Upper lobe of left lung (tissue), 6 donors: ENCODE measurements at places on chromosomes 5 and 9. TPM values are rescaled to one million over a fixed set of nuclear protein-coding genes. Genes with fewer than 3 reads are reported as not detected.

DNA sequence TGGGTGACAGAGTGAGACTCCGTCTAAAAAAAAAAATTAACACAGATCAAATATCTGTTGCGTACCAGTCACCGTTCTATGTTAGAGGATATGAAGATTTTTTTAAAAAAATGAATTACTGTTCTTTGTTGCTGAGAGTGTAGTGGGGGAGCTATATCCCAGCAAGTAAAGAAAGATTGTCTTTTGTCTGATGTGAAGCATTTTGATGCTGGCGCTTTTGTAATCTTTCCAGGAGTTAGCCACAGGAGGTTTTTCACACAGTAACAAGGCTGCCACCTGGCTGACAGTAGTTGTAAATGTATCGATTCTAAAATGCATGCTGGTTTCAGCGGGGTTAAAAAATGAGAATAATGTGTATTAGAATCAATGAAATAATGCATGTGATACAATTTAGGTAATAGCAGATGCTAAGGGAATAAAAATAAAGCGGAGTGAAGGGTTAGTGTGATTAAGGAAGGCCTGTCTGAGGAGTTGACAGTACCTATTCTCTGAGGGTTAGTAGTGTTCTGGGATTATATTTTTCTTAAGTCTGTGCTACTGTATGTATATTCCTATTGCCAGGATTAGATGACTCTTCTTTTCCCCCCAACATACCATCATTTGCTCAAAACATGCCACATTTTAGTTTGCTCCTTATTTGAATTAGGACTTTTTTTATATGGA, 3.4 kb downstream of the LMNB1 start:
- DNase-seq, result peak; percentile 51

Gene PLAC8L1
- total RNA-seq, result not detected

DNA sequence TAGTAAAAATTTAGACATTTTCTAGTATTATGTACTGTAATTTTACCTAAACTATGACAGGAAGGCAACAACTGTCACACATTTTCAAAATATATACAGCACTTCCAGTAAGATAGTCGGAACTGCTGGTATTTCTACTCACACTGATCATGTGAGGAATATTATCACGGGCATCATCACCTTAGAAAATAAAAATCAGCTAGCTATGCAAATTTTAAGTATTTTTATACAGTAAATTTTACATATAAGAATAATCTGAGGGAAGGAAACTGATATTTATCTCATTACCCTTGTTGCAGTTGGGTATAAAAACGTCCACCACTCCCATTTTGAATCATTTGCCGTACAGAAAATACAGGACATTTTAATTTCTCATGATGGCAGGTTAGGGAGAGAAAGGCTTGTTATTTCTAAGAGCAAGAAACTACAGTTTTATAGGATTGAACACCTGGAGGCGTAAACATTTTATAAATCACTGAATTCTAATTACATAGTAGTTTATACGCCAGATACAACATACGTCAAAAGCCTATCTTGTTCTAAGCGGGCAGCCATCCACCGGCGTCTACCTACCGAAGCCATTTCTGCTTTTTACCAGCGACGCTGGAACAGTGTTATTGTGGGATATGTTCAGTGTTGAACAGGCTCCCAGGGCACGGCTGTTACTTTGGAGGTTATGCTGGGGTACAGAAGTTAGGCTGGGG, 729 bp upstream of the TNPO1 start:
- DNase-seq, result no peak

DNA sequence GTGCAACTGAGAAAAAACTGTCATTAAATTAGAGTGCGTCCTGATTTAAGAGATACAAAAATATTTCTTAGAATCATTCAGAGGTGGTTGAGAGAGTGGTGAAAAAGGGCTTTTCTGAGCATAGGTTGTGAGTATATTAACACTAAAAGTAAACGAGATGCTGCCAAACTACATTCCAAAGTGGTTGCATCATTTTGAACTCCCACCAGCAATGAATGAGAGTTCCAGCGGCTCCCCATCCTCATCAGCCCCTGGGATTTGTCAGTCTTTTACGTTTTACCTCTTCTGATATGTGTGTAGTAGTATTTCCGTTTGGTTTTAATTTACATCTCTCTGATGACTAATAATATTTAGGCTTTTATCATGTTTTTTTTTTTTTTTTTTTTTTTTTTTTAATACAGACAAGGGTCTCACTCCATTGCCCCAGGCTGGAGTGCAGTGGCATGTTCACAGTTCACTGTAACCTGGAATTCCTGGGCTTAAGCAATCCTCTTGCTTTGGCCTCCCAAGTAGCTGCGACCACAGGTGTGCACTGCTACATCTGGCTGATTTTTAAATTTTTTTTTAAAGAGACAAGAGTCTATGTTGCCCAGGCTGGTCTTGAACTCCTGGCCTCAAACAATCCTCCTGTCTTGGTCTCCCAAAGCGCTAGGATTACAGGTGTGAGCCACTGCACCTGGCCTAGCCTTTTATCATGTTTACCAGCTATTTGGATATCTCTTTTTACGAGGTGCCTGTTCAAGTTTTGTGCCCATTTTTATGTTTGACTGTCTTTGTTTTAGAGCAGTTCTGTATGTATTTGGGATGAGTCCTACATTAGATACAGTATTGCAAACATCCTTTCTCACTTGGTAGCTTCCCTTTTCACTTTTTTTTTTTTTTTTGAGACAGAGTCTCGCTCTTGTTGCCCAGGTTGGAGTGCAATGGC, 17.0 kb downstream of the PRRT1B start:
- DNase-seq, result no peak

- no peak for DNase-seq
Observed at GRCh38 chr9:3971391-3972082, 328.3 kb downstream of the GLIS3 start.

- no peak for DNase-seq
Observed at GRCh38 chr9:840343-840742, 1.2 kb upstream of the DMRT1 start.

Gene ZNF454
- total RNA-seq, result 0.83 TPM

DNA sequence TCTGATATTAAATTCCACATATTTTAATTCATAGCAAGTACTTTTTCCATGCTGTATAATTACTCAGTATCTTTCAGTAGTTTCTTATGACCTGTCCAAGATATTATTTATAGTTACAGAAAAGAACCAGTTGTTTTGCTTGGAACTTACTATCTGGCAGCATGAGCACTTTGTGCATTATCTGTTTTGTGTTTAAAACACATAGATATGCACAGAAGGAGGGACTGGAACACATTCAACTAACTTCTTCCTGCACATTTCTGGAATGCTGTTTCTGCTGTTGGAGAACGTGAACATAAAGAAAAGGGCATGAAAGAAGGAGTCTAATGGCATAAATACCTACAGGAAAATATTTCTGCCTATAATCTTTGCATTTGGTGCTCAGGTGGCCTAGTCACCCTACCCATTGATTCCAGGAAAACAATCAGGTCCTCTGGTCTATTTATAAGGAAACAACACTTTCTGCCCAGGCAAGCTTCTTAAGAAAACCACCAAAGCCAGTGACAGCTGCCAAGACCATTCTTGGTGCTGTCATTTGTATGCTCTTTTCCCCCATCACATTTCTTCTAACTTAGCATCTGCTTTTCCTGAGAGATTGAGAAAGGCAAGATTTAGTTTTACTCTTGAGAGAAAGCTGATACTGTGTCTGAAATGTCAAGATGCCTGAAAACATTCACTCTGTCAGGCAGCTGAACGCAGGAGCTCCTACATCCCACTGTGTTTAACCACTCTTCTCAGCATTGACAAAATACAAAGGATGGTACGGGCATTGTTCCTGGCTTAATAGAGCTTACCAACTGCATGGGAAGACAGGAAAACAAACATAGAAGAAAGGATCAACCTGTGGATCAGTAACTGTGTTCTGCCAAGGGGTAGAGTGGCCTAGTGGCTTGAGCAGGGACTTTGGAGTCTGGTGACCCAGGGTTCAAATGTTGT, 40.3 kb downstream of the RAB3C start:
- DNase-seq, result no peak

Gene DIPK1B
- 24.1 TPM for total RNA-seq

- no peak for DNase-seq
Observed at GRCh38 chr5:138370537-138370936, 18.1 kb downstream of the KDM3B start.

GRCh38 chr9:105313238-105313637, 68.8 kb downstream of the SLC44A1 start:
- DNase-seq, result no peak

- DNase-seq, result no peak
Observed at GRCh38 chr9:5566054-5566618, 55.8 kb downstream of the PDCD1LG2 start.

- no peak for DNase-seq
Observed at GRCh38 chr9:100229561-100229960, 123.2 kb downstream of the TEX10 start.

Gene ANKDD1B
- 4.9 TPM for total RNA-seq

- DNase-seq, result no peak
Observed at GRCh38 chr9:2116073-2116472, 100.9 kb downstream of the SMARCA2 start.

DNA sequence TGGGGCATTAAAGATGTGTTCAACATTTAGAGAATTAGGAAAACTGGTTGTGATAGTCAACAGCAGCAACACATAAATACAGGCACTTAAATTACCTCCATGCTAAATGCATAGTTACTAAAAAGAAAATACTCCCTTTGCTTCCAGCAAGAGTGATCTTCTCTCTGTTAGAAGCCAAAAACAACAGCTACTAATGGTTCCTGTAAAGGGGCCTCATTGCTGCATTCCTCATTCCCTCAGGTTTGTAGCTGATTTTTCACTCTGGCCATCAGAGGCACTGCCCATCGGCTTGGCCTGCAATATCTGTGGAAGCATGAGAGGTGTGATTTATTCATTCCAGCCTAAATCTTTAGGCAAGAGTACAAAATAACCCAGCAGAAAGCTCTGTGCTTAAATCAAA, 466.0 kb upstream of the ADAMTS16 start:
- no peak for DNase-seq

GRCh38 chr9:96423322-96423984, 5.3 kb upstream of the ZNF367 start:
- DNase-seq, result no peak

DNA sequence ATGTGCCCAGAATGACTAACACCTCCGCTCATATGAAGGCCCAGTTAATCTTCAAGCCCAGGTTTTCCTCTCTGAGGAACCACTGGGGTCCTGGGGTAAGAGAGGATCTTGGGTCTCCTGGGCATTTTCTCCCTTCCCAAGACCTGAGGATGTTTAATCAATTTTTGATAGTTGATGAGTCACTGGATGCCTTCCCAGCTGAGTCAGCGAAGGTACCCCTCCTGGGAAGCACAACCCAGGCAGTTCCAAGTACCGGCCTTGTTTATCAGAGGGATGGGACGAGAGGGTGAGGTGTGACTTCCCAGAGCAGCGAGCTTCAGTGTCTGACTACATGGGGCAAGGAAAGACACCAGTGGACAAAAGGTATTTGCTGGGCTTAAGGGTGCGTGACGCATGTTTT, 119.6 kb upstream of the IL12B start:
- no peak for DNase-seq

DNA sequence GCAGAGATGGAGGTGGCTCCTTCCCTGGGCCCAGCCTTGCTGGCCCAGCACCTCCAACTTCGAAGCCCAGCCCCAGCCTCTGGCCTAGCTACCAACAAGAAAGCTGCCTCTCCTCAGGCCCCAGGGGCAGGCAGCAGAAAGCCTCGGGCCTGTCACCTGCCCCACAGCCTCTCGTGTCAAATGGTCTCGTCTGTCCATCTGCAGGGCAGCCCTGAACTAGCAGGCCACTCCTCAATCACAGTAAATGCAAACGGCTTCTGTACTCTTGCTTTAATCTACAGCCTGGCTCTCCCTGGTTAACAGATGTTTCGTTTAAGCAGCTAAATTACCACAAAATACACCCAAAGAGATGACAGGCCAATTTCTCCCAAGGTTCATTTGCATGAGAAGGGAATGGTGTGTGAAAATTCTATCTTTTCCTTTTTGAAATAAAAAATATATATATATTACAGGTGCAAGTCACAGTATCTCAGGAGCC, 21.5 kb downstream of the VAV2 start:
- DNase-seq, result no peak

DNA sequence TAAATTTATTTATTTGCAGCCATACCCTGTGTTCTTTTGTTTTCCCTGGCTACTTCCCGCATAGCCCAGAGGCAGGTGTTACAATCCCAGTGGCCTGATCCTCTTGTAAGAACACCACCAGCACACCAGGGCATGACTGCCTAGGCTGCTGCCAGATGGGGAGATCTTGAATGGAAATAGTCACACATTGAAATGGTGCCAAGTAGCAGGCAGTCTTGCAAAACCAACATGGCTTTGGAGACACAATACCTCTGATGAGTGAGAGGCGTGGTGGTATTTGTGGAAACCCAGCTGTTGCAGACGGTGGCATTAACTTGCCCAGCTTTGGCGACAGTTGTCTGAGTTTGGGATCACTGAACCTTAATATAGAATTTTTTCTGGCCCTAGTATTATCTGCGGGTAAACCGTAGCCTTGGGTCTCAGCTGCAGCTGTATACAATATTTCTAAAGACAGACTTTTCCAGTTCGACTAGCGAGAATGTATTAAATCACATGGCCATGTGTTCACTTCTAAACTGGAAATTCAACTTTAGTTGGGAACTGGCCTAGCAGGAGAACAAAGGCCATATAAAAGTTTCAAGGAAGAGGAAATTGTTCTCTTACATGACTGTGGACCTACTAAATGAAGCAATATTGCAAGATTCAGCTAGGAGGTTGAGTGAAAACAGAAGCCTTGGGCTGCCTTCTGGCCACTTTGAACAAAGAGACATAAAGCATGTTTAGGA, 277.0 kb downstream of the SMARCA2 start:
- peak; percentile 62 for DNase-seq

DNA sequence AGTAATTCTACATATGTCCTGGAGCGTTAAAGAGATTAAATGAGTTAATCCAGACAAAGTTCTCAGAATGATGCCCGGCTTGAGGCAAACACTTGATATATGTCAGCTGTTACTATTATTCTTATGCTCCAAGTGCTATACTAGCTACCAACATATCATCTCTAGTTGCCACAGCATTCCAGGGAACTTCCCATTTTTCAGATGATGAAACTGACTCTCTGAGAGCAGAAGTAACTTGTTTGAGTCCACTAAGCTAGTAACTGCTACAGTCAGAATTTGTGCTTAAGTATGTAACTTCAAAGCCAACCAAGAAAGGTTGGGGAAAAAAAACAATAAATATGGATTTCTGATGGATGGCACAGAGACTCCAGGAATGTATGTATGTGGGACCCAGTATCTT, 98.1 kb downstream of the CDK5RAP2 start:
- DNase-seq, result no peak

- no peak for DNase-seq
Observed at GRCh38 chr5:92644266-92644886, 936.6 kb downstream of the NR2F1-AS1 start.

- no peak for DNase-seq
Observed at GRCh38 chr5:116681334-116682013, 106.9 kb upstream of the SEMA6A start.

Gene GFI1B
- 1.1 TPM for total RNA-seq

Gene FRMD3
- total RNA-seq, result 7.3 TPM

GRCh38 chr9:76003041-76003440, 112.6 kb downstream of the PCSK5 start:
- no peak for DNase-seq

DNA sequence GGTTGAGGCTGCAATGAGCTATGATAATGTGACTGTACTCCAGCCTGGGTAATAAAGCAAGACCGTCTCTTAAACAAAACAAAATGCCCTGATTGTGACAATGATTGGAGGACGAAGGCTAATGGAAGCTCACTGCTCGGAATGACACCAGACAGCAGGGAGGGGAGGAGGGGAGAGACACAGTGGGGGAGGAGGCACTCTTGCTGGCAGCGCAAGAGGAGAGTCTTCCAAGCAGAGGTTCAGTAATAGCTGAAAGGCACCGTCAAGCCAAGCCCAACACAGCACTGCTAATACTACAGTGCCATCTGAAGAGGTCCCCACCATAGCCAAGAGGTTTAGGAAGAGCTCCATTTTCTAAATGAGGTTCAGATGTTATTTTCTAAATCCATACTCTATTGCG, 102.3 kb downstream of the GLDC start:
- no peak for DNase-seq
